ENCODE measurements at places on chromosomes 1 and 21.

- DNase-seq = no peak
Measured at GRCh38 chr21:45991606-45992300, 10.2 kb downstream of the COL6A1 start.

GRCh38 chr1:64841330-64842065 is 96.6 kb downstream of the RAVER2 start:
- no peak for DNase-seq

GRCh38 chr1:61187352-61188086 is 105.2 kb downstream of the NFIA start:
- DNase-seq = no peak

DNA sequence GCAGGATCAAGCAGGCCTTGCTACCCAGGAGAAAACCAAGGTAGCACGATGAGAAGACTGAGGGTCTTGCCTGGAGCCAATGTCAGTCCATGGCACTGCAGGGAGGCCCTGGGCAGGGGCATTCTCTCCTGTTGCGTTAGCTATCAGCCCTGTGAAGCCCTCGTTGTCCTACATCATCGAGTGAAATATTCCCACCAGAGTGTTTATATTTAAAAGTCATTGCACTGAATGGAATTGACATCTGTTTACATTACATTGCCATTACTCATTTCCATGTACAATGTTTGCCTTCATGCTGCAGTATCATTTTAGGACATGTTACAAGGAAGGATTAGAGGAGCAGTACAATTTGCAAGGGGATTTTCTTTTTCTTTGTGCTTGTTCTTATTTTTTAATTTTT is 243.9 kb downstream of the KAZN start:
- DNase-seq = peak; percentile 68

GRCh38 chr1:224671076-224671475 is 55.0 kb downstream of the CNIH3 start:
- no peak for DNase-seq

DNA sequence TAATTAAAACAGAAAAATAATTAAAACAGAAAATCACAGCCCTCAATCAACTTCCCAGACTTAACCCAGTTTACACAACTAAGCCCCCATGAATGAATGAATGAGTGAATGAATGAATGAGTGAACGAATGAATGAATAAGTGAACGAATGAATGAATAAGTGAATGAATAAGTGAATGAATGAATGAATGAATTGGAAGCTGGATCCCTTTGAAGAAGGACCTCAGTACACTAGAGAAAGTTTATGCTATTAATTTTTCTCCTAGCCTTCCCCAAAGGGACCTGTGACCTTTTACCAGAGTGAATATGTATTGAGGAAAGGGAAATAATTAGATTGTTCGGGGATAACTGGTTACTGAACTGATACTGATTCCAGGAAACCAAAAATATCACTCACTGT is 5.6 kb downstream of the SPSB1 start:
- no peak for DNase-seq

GRCh38 chr1:238681451-238681850 is 704.9 kb upstream of the CHRM3 start:
- DNase-seq = no peak
